ENCODE measurements at places on chromosomes 5 and 9.

DNA sequence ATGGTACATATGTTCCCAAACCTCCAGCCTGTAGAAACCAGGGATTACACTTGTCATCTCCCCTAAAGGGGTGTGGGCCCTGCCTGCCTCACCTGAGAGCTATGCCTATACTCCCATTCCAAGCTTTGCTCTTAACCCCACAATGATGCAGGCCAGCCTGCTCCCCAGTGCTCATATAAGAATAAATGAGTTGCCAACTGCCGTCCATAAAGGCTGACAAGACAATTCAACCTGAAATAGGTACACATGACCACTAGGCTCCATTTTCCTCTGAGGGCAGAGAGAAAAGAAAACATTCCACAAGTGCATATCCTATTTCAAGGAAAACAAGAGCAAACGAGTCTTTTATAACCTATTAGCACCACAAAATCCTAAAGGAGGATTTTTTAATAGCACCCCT is 28.4 kb downstream of the SKP1 start:
- no peak for DNase-seq

- DNase-seq: no peak
These were observed 98.8 kb downstream of the LHX2 start for GRCh38 chr9:124110307-124110915.

DNA sequence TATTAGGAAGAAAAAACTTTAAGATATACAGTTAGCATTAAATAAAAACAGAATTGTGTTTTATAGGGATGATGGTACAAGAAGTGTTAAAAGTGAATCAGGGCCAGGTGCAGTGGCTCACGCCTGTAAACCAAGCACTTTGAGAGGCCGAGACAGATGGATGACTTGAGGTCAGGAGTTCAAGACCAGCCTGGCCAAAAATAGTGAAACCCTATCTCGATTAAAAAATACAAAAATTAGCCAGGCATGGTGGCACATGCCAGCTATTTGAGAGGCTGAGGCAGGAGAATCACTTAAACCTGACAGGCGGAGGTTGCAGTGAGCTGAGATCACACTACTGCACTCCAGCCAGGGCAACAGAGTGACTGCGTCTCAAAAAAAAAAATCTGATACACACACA is 282.9 kb upstream of the ATP10B start:
- no peak for DNase-seq

DNA sequence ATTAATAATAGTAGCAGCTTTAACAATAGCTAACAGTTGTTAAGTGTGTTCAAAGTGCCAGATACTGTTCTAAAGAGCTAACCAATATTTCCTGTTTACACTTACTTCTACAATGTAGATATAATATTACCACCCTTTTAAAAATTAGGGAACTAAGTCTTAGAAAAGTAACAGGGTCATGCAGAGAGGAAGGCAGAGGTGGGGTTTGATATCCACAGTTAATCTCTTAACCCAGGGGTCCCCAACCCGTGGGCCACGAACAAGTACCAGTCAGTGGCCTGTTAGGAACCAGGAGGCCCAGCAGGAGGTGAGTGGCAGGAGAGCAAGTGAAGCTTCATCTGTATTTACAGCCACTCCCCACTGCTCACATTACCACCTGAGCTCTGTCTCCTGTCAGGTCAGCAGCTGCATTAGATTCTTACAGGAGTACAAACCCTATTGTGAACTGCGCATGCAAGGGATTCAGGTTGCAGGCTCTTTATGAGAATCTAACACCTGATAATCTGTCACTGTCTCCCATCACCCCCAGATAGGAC is 89.1 kb downstream of the ACTL7B start:
- DNase-seq: no peak

All from stimulated activated CD4-positive, alpha-beta T cell treated with anti-CD3 and anti-CD28 coated beads, Interleukin-4, amount 100 ng/mL, for 4 hours (primary cell).